Cerebellum (tissue), 4 donors: ENCODE measurements at places on chromosomes 12 and 14. TPM values are rescaled to one million over a fixed set of nuclear protein-coding genes. Genes with fewer than 3 reads are reported as not detected.

GRCh38 chr12:27814851-27815591, 35.0 kb upstream of the MANSC4 start:
- no peak for DNase-seq

GRCh38 chr14:73726025-73726961, 12.1 kb upstream of the PNMA1 start:
- no peak for DNase-seq

- DNase-seq = no peak
These were observed 27.6 kb downstream of the MAPKAPK5 start for GRCh38 chr12:111869671-111870070.

- DNase-seq = peak; percentile 63
These were observed at the start of gene WSCD2 for GRCh38 chr12:108129017-108129812. Gene WSCD2 (plus strand): TSS chr12:108129288. CDS start chr12:108195833, 66,545 bp downstream.

DNA sequence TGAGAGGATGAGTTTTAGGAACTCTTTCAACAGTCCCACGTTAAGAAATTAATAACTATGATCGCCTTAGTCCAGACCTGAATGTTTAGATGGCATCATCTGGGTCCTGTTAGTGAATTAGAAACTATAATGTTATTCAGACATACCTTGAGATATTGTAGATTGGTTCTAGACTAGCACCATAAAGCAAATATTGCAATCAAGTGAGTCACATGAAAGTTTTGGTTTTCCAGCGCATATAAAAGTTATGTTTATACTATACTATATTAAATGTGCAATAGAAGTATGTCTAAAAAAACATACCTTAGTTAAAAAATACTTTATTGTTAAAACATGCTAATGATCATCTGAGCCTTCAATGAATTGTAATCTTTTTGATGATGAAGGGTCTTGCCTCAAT, 106.6 kb upstream of the ATP2B1 start:
- DNase-seq = no peak

GRCh38 chr14:51284241-51284640, 44.2 kb downstream of the TMX1 start:
- no peak for DNase-seq

DNA sequence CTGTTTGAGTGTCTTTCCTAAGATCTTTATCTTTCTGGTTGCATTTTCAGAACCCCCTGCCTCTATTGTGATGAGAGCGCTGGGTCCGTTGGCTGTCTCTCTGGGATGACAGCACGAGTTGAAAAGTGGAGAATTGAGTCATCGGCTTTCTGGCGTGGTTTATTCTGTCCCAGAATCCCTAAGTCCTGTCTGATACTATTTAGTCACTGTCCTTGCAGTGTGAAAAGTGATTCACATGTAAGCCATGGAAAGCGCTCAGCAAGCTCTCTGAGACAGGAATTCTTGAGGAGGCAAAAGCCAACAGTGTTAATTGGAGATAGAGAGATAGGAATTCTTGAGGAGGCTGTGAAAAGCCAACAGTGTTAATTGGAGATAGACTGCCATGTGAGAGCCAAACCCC, 121.7 kb downstream of the CHST11 start:
- DNase-seq = no peak

- DNase-seq = no peak
These were observed 22.7 kb downstream of the YY1 start for GRCh38 chr14:100261621-100262020.

DNA sequence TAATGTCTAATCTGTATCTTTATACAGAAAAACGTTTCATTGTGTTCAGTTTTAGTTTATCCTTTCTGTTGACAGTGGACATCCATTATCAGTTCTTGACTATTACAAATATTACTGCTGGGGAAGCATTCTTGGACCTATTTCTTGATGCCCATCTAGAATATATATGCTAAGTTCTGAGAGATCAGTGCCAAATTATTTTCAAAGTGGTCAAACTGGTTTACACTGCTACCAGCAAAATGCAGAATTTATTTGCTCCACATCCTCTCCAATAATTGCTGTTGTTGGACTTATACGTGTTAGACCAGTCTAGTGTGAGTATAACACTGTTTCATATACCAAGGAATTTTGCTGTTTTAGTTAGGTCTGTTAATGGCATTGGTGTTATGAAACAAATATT, 85.5 kb upstream of the TRAF3 start:
- no peak for DNase-seq

GRCh38 chr12:132118876-132119275, 25.2 kb downstream of the DDX51 start:
- DNase-seq = no peak

DNA sequence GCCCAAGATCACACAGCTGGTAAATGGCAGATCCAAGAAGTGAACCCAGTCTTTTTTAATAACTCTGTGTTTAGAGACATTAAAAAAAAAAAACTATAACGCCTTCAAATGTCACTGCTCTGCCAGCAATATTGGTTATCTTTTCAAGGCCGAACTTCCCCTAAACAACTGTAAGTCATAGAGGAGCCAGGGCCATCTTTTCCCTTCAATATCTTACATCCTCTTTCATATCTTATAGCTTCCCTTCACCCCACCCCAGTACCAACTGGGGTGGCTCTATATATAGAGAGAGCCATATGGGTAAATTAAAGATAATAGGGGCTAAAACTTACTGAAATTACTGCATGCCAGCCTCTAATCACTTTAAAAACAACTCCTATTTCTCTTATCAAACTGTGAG, 100.2 kb downstream of the STAB2 start:
- no peak for DNase-seq

DNA sequence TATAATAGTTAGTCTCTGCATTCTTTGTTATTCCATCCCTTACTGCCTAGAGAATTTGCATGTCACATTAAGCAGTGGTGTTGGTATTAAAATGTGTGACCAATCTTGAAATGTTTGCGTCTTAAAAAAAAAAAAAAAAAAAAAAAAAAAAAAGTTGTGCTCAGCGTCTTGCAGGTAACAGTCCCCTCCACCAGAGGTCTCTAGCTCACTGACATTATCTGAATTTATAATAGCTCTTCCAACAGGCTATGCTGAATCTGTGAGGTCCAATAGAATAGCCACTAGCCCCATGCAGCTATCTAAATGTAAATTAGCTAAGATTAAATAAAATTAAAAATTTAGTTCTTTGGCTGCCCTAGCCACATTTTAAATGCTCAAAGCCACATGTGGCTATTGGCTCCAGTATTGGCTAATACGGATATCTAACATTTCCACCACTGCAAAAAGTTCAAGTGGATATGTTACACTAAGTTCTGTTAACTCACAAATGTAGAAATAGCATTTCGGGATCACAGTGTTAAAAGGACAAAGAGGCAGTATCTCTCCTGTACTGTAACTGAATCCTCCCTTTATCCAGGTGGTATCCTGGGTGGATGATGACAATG, 28.7 kb downstream of the NKX2-8 start:
- DNase-seq = peak; percentile 13

DNA sequence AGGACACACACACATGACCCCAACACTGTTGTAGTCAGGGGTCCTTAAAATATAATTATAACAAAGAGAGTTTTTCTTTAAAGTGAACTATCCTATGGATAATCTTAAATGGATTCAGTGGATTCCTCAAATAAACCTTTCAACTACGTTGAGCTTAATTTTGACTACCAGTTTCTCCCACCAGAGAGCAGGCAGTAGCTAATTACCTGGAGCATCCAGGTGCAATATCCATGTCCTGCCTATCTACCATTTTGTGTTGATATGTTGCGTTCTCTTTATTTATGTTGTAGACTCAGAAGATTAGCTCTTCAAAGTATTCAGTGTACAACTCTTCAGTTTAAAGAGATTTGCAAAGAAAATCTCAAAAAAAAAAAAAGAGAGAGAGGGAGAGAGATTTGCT, 127.2 kb upstream of the GZMB start:
- DNase-seq = no peak

- no peak for DNase-seq
These were observed 32.4 kb upstream of the BEGAIN start for GRCh38 chr14:100619396-100620254.

GRCh38 chr12:57005980-57006808, at the start of gene ZBTB39:
Gene ZBTB39 (minus strand): TSS chr12:57006546. CDS start chr12:57004917, 1,629 bp downstream.
- DNase-seq = peak; percentile 82

DNA sequence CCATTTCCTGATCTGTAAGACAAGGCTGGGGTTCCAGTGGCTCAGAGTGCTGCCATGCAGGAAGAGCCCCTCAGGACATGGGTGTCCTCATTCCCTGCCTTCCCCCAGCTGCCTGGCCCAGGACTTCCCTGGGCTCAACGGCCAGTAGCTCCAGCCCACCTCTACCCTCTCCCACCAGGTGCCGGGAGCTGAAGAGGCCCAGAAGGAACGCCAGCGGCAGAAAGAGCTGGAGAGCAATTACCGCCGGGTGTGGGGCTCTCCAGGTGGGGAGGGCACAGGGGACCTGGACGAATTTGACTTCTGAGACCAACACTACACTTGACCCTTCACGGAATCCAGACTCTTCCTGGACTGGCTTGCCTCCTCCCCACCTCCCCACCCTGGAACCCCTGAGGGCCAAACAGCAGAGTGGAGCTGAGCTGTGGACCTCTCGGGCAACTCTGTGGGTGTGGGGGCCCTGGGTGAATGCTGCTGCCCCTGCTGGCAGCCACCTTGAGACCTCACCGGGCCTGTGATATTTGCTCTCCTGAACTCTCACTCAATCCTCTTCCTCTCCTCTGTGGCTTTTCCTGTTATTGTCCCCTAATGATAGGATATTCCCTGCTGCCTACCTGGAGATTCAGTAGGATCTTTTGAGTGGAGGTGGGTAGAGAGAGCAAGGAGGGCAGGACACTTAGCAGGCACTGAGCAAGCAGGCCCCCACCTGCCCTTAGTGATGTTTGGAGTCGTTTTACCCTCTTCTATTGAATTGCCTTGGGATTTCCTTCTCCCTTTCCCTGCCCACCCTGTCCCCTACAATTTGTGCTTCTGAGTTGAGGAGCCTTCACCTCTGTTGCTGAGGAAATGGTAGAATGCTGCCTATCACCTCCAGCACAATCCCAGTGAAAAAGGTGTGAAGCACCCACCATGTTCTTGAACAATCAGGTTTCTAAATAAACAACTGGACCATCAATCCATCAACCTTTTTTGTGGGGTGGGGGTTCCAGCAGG, 17.6 kb downstream of the AGAP2 start:
- DNase-seq = no peak

GRCh38 chr12:68428211-68428610, 96.0 kb upstream of the MDM1 start:
- no peak for DNase-seq

Gene SSTR1
- total RNA-seq = 3.4 TPM

Gene KRT78
- not detected for total RNA-seq

Gene SLC2A14
- total RNA-seq = 2.3 TPM

Gene GPX2
- total RNA-seq = not detected

Gene INSM2
- 9.6 TPM for total RNA-seq

Gene OR6C2
- not detected for total RNA-seq

Gene COX8C
- total RNA-seq = not detected

Gene LRTM2
- 3.5 TPM for total RNA-seq

Gene TRHDE
- 31.1 TPM for total RNA-seq

Gene HAL
- 0.73 TPM for total RNA-seq

Gene KRT73
- not detected for total RNA-seq

Gene KLRK1
- total RNA-seq = 0.73 TPM

Gene KIF5A
- 51.7 TPM for total RNA-seq

Gene FAM234B
- total RNA-seq = 24.8 TPM

Gene DIO3
- 6.1 TPM for total RNA-seq

Gene CAPS2
- total RNA-seq = 32.8 TPM

Gene BAZ1A
- 30.9 TPM for total RNA-seq

Gene EMP1
- total RNA-seq = 20.1 TPM
